Fibroblast of lung (primary cell): ENCODE measurements at places on chromosomes 6 and 20. TPM values are rescaled to one million over a fixed set of nuclear protein-coding genes. Genes with fewer than 3 reads are reported as not detected.

CGA gene
- 0.09 and 0.18 TPM in 2 replicates for polyA plus RNA-seq

TFAP2B gene
- not detected in 2 replicates for polyA plus RNA-seq

DDO gene
- 1.3 and 3.9 TPM in 2 replicates for polyA plus RNA-seq

SERPINB6 gene
- polyA plus RNA-seq = 158 and 181 TPM in 2 replicates

ULBP1 gene
- polyA plus RNA-seq = 1.1 and 2.1 TPM in 2 replicates

STX11 gene
- 4.1 and 6.6 TPM in 2 replicates for polyA plus RNA-seq

C6orf132 gene
- polyA plus RNA-seq = 0.87 and 1.1 TPM in 2 replicates

SMIM28 gene
- not detected in 2 replicates for polyA plus RNA-seq

ANKRD66 gene
- polyA plus RNA-seq = not detected in 2 replicates

CD2AP gene
- polyA plus RNA-seq = 12.3 and 17.2 TPM in 2 replicates

XKR7 gene
- polyA plus RNA-seq = not detected in 2 replicates

GSTA2 gene
- not detected in 2 replicates for polyA plus RNA-seq

ACSS1 gene
- polyA plus RNA-seq = 0.53 and 3.4 TPM in 2 replicates

SALL4 gene
- 0.15 and 0.32 TPM in 2 replicates for polyA plus RNA-seq

PLCB4 gene
- polyA plus RNA-seq = 7.3 and 8.2 TPM in 2 replicates

GRCh38 chr6:134132494-134133141 lies 80.2 kb upstream of the SLC2A12 start:
- peak; percentile 81 for DNase-seq

GRCh38 chr20:61924858-61925554 lies 140.7 kb downstream of the TAF4 start:
- no peak for DNase-seq

DNA sequence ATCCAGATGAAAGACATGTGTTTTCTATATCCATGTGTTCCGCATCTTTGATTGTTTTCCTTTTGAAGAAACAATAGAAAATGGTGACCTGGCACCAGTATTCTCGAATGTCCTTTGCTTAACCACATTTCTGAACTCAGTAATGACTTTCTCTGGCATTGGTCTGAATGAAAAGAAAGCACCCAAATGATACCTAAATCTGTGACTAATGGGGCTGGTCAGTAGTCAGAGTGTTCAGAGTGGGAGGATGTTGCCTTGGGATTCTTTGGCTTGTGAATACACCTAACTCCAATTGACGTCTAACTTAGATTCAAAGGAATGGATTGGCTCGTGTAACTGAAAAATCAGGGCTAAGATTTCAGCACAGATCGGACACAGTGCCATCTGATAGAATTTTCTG lies 27.1 kb downstream of the PARD6B start:
- peak; percentile 78 for DNase-seq

DNA sequence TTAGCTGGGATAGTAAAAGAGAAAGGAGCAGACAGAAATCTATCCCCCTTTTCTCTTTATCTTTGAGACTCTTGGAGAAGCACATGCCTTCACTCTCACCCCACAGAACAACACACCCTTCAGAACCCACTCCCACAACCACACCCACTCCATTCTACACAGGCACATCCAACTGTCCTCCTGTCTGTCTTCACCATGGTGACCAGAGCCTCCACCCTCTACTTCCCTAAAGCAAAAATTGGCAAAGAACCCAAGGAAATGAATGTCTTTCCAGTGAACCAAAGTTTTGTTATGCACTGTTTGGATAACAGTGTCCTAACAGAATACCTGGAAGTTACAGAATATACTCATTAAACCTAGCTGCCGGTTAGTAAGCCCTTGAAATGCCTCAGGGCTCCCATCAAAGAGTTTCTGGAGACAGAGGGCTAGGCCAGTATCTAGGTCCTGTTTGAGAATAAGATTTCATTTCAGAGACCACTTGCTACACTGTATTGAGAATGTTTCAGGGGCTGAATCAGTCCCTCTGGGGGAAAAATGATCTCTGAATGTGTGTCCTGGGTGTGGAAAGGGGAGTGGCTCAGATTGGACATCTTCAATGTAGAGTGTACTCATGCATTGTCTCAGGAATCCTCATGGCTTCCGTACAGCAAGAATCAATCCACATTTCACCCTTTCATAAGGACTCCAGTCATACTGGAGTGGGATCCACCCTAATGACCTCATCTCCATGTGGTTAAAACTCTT lies 101.1 kb downstream of the LY86 start:
- DNase-seq = peak; percentile 67

- DNase-seq = peak; percentile 52
Observed at GRCh38 chr6:71181565-71181964, 107.0 kb upstream of the OGFRL1 start.

GRCh38 chr6:55212156-55212555 lies 37.8 kb downstream of the HCRTR2 start:
- DNase-seq = peak; percentile 62

DNA sequence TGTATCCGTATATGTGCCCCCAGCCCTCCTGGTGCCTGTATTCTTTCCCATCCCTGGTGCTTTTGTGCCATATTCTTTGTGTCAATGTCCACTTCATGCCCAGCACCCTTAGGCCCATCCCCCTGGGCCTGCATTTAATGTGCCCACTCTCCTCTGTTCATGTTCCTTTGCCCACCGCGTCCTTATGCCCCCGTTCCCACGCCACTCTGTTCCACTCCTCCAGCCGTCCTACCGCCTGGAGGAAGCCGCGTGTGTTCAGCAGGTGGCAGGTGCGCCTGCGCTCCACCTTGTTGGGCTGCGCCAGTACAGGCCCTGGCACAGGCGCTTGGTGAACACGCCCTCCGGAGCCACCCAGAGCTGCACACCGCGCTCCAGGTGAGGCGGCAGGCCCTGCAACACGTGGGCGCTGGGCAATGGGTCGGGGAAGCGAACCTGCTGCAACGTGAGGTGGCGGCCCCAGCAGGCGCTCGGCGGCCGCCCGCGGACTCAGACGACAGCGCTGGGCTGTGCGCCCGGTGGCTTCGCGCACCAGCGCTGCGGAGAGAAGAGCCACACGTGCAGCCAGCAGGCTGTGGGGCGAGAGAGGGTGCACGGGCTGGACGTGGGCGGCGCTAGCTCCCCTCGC lies 4.0 kb upstream of the FOXS1 start:
- no peak for DNase-seq

DNA sequence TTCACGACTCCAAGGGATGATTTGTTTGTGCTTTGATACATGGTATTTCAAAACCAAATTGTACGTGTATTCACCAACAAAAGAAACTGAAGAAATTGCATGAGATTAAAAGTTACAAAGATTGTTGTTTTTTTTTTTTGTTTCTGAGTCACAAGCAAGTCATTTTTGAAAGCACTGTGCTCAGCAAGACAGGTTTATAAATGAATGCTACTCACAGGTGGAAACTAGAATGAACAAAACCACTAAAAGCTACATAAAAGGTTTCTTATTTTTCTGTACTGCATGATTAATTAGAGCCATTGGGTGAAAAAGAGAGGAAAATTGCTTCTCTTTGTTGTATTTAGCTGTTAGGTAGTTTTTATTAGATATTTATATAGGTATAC lies 90.2 kb upstream of the RIPOR2 start:
- DNase-seq = peak; percentile 59

GRCh38 chr6:73236144-73236750 lies 11.0 kb upstream of the KHDC1L start:
- DNase-seq = peak; percentile 88

DNA sequence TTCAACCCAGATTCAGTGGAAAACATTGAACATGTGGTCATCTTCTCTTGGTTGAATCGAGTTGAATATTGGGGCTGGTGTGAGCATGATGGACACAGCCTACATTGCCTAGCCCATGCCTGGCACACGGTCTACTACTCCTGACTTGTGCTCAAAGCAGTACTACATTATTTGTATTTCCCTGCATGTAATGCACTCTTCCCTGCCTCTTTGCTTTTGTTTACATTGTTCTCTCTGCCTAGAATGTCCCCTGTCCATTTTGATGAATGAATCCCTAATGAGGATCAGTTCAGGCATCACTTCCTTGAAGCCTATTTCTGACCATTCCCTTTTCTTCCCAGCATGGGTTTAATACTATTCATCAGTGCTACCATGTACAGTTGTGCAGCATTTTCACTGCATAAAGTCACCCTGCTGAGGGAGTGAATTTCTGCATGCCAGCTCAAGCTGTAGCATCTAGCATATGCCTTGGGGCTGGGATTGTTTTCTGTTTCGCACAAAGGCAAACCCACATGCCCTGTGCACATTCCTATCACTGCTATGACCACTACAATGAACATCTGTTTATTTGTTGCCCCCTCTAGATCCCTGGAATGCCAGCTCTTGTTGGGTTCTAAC lies 75.3 kb upstream of the CCN6 start:
- peak; percentile 9 for DNase-seq

- no peak for DNase-seq
Observed at GRCh38 chr6:124719913-124720312, 242.3 kb upstream of the RNF217 start.

- no peak for DNase-seq
Observed at GRCh38 chr20:62551407-62552323, 75.9 kb upstream of the GATA5 start.

- no peak for DNase-seq
Observed at GRCh38 chr20:36777576-36777975, 4.0 kb upstream of the DSN1 start.

DNA sequence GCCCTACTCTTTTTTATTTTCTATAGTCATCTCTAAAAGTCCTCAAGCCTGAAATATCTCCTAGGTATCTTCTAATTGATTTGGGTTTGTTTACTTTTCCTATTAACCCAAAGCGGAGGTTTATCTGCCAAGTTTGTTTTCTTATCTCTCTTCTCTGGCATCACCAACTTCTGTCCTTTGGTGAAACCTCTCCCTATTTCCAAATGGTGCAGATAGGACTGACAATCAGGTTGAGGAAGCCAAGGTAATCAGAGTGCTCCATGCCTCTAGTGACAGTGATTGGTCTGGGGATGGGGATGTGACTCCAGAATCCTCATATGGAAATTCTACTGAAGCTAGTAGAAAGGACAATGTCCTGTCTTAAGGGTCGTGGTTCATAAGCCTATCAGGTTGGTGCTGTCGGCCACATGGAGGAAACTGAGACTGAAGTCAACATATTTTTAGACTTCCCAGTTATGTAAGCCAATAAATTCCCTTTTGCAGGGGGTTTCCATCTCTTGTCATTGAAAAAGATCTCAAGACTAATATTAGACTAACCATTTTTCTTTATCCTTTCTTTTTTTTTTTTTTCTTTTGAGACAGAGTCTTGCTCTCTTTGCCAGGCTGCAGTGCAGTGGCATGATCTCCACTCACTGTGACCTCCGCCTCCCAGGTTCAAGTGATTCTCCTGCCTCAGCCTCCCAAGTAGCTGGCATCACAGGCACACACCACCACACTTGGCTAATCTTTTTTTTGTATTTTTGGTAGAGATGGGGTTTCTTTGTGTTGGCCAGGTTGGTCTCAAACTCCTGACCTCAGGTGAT lies 28.0 kb downstream of the KIF6 start:
- no peak for DNase-seq

DNA sequence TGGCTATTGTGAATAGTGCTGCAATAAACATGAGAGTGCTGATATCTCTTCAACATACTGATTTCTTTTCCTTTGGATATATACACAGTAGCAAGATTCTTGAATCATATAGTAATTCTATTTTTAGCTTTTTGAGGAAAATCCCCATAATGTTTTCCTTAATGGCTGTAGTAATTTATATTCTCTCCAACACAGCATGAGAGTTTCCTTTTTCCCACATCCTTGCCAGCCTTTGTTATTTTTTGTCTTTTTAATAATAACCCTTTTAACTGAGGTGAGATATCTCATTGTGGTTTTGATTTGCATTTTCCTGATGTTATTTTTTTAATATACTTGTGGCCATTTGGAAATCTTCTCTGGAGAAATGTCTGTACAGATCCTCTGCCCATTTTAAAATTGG lies 132.6 kb downstream of the PRL start:
- no peak for DNase-seq

GRCh38 chr20:47215653-47216397 lies 140.7 kb downstream of the ZMYND8 start:
- no peak for DNase-seq

DNA sequence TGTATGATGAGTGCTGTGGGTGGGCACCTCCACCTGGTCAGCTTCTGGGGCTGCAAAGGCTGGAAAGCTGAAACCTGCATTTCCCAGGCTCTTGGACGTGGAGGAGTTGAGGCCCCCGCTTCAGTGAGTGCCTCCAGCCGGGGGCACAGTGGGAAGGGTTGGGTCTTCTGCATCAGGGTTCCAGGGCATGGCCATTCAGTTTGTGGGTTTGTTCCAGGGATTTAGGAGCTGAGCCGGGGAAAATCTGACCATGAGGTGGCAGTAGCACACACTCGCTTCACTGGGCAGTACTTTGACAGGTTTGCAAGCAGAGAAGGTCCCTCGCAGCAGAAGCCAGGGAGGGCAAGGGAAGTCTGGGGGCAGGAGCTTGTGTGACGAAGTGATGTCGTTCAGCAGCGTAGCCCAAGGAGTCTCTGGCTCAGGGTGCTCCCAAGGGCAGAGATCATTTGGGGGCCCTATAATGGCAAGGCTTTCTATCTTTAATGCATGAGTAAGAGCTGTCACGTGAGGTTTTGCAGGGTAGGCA lies 69.5 kb upstream of the SULF2 start:
- DNase-seq = peak; percentile 56

DNA sequence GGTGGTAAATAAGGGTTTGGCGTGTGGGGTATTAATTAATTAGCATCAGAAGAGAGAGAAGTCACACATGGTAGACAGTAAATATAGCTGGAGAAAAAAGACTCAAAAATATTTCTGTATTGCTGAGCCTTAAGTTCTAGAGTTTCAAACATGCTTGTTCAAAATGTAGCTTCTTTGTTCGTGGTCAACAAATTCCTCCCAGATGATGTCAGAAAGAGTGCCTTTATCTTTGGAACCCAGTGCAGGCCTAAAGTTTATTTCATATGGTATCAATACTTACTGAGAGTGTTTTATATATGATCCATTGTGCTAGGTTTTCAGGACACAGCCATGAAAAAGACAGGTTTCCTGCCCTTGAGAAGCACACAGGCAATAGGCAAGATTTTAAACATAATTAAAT lies 18.3 kb downstream of the MARCKS start:
- peak; percentile 49 for DNase-seq

GRCh38 chr20:19396460-19397081 lies 184.1 kb downstream of the SLC24A3 start:
- DNase-seq = no peak

GRCh38 chr6:136566851-136567250 lies 16.6 kb upstream of the MAP7 start:
- no peak for DNase-seq

GRCh38 chr20:63054103-63054474 lies 47.3 kb upstream of the BHLHE23 start:
- no peak for DNase-seq

GRCh38 chr20:36483919-36484808 lies 57.2 kb upstream of the MYL9 start:
- DNase-seq = no peak

- no peak for DNase-seq
Observed at GRCh38 chr6:29183594-29183993, 12.9 kb downstream of the OR2J2 start.
